ENCODE measurements at places on chromosomes 5 and 9. TPM values are rescaled to one million over a fixed set of nuclear protein-coding genes. Genes with fewer than 3 reads are reported as not detected.

The GKAP1 gene
- 4.0 TPM for total RNA-seq

The SEMA5A gene
- total RNA-seq, result 33.8 TPM

DNA sequence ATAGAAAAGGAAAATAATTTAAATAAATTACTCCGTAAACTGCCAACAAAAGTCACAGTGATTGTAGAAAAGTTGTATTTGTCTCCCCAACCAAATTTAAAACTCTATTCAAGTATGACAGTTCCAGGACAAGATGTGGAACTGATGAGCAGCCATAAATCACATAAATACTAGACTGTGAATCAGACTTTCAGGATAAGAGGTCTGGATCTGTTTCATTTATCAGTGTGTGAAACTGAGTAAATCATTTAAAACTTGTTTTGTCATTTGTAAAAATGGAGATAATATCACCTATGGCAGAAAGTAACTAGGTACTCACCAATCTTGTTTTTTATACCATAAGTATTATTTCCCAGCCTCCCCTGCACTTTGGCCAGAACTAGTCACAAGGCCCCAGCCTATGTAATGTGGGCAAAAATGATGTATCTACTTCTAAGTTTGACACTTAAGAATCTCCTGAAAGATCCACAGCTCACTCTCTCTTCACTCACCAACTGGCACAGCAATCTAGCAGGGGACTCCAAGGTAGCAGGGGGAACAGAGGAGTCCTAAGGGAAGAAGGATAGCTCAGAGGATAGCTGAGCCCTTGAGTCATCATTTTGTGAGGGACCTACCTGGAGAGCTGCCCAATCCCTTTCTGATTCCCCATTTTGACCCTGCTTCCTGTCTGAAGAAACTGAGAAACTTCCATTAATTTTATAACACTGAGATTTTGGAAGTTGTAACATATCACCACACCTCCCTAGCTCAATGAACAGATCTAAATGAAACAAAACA lies 31.6 kb downstream of the TMEM161B start:
- no peak for DNase-seq

DNA sequence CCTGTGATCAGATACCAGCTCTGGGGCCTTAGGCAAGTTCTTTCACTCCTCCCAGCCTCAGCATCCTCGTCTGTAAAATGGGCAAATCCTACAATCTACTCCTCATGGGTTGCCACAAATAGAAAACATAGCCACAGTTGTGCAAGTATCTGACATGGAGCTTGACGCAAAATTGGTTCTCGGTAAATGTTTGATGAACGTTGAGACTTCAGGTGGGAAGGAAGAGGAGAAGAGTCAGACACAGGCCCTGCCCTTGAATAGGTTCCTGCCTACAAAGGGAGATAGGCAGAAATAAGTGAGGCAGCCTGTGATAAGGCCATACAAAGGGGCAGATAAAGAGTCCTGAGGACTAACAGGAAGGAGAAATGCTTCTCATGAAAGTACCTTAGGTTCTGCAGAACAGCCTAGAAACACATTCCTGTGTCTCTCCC lies 26.1 kb upstream of the CPEB4 start:
- DNase-seq, result no peak

- DNase-seq, result no peak
Observed at GRCh38 chr5:140391732-140392131, 9.9 kb upstream of the ANKHD1 start.

- no peak for DNase-seq
Observed at GRCh38 chr5:94391996-94392395, 226.4 kb downstream of the KIAA0825 start.

- no peak for DNase-seq
Observed at GRCh38 chr5:64518793-64519192, 13.0 kb downstream of the RGS7BP start.

DNA sequence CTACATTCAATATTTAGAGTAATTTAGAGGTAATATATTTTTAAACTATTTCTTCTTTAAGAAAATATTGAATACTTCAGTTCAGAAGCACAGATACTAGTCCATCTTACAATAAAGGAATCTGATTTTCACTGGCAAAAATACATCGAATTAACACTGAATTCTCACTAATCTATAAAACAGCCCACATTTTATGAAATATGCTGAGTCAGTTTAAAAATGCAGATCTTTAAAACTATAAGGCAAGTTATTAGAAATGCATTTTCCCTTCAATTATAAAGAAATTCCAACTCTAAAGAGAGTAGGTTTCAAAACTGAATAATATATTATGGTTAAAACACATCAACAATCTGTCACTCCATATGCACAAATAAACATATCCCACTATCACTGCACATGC lies 232.5 kb downstream of the SLF1 start:
- DNase-seq, result no peak
